ENCODE measurements at places on chromosomes 13 and 19. TPM values are rescaled to one million over a fixed set of nuclear protein-coding genes. Genes with fewer than 3 reads are reported as not detected.

CFAP97D2 gene
- not detected for total RNA-seq

DNA sequence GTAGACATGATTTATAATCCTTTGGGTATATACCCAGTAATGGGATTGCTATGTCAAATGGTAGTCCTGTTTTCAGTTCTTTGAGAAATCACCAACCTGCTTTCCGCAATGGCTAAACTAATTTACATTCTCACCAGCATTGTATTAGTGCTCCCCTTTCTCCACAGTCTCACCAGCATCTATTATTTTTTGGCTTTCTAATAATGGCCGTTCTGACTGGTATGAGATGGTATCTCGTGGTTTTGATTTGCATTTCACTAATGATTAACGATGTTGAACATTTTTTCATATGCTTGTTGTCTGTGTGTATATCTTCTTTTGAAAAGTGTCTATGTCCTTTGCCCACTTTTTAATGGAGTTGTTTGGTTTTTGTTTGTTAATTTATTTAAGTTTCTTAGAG lies 165.1 kb downstream of the PDS5B start:
- DNase-seq: no peak

DNA sequence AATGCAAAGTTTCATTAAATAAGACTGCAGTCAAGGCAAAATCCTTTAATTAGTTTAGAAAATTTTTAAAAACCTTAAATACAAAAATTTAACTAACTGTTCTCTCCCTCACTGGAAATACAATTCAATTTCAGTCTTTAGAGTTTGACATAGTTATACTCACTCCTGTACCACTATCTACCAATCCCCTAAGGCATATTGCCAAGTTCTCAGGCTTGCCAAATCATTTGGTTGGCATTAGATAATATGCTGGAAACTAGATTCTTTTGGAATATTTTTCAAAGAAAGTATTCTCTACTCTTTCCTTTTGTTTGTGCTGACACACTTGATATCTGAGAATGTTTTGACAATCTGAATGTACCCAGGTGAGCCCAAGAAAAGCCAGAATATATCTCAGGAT lies 77.2 kb downstream of the TSC22D1 start:
- DNase-seq: no peak

DNA sequence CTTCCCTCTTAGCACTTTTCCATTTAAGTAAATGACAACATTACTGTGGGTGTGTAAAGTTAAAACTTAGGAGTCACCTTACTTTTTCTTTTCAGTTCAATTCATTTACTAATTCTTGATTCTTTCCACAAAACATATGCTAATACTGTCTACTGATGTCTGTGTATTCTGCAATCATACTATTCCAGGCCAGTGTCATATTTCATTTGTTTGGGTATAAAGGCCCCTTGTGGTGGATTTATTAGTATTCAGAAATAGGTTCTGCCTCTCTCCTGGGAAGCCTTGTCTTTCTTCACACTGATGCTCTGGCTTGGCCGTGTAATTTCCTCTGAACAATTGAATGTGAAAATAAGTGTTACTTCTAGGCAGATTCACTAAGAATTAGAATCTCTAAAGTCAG lies 621.9 kb upstream of the SPRY2 start:
- no peak for DNase-seq

DNA sequence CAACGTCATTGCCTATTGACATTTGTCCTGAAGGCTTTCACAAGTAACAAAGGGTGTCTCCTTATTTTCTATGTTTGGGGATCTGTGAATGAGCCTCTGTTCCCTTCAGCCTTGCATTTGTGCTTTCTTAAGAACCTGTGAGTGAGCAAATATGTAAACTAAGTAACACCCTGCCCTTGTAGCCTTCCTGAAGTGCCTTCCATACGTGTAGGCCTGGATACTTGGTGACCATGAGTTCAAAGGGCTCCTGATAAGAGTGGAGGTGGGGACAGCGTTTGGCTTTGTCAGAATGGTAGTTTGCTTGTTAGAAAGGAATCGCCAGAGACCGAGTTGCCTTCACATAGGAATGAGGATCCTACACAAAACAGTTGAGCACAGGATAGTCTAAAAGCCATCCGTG lies 14.5 kb upstream of the CCDC97 start:
- DNase-seq: no peak
